ENCODE measurements at places on chromosomes 11 and 22.
A peak's percentile ranks its signal among the peaks of the same experiment; 100 is the strongest.

DNA sequence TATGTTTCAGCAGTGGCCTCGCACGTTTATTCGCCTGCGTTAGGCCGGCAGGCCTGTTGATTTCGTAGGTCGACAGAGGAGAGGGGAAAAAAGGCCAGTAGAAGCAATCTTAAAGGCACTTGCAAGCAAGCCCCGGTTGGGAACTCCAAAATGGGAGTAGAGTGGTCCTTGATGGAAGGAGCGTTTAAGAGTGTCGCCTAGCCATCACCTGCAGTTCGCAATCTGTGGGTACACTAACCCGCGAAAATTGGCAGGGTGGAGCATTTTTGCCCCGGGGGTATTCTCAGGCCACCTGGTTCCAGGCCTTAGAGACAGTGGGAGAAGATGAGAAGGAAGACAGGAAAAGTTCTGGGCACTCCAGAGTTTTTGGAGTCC, 1.1 kb downstream of the EWSR1 start:
- DNase-seq, result no peak

DNA sequence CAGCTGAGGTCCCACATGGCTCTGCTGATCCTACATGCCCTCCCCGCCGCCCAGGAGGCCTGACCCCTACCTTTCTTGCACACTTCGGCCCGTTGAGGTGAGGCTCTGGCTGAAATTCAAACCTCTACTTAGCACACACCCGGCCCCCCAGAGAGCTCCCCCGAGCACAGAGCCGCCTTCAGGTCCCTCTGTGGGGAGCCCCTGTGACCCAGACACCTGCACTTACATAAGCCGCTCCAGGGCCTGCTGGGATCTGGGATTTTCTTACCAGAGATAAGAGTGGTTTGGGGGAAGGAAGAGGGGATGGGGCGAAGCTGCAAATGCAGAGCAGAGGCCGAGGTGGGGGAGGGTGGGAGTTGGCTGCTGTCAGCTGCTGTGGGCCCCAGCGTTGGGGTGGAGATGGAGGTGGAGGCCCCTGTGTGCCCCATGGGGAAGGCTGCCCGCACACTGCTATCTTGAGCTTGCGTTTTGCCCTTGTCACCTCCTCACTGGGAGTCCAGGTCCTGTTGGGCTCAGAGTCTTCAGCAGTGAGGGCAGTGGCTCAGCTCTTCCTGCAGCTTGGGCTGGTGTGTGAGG, 30.6 kb downstream of the CAPN1 start:
- DNase-seq, result no peak

- peak; percentile 33 for DNase-seq
These were observed 303.8 kb downstream of the NTM start for GRCh38 chr11:131674051-131674755.

- DNase-seq, result peak; percentile 2
These were observed 78.0 kb upstream of the DRD2 start for GRCh38 chr11:113553235-113553634.

DNA sequence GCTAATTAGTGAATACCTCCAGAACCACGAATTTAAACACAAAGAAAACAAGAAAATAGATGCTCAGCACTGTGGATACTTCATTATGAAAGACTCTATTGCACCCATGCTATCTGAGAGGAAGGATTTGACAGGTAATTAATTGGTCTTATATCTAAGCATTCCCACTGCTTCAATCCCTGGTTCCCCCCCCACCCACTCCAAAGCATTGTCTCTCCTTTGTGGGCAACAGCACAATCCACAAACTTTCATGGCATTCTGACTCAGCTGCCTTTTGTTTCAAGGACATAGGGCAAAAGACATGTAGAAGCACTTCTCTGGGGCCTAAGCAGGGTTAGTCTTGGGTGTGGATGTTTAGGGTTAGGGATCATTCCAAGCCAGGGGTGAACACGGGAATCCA, 551.4 kb downstream of the BUD13 start:
- no peak for DNase-seq

- DNase-seq, result no peak
These were observed 9.8 kb downstream of the HDHD5 start for GRCh38 chr22:17149076-17149815.

DNA sequence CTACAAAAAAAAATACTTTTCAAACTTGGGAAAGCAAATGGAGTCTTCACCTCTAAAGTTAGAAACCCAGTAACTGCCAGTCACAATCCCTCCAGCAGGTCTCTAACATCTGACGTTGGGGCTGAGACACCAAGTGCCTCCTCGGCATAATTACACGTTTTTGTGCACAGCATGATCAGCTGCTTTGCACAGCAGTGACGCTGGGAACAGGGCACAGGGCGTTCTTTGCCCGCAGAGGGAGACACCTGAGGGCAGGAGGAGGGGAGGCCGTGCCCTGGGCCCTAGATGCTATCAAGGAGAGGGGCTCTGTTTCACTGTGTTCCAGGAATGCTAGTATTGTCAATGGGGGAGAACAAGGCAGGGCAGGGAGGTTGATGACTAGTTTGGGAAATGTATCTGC, 120.1 kb downstream of the PARVA start:
- DNase-seq, result no peak

DNA sequence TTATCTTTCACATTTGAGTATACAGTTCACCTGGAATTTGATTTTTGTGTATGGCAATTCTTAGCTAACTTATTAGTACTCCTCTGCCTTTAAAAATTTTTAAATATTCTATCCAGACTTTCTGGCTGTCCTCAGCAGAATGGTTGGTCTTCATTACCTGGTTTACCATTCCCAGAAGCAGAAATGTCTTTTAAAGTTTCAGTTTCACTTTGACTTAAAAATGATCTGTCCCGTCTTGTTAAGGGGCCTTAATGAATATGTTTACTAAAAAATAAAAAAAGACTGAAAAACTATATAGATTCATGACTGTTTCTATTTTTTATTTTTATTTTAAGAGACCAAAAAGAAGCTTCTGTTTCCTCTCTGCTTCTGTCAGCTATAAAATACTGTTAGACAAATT, 70.5 kb upstream of the TNRC6B start:
- DNase-seq, result no peak

GRCh38 chr22:20586403-20586745, 79.0 kb downstream of the MED15 start:
- no peak for DNase-seq

DNA sequence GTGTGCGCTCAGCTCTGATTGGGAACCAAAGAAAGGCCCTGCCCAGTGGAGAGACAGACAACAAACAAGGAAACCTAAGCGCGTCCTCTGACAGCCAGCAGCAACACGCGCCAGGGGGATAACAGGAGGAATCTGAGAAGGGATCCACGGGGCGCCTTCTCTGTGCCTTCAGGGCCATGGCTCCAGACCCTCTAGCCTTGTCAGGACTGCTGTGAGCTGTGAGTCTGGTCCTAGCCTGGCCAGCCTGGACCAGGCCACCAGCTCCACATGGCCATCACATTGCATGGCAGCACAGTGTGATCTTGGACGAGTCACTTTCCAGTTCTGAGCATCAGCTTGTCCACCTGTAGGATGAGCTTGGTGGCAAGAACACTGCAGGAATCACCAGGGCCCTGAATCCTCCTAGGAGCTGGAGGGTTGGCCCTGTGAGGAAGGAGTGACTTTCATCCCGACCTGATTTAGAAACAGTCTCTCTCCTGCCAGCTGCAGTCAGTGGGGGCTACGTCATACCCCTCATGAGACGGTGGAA, 11.8 kb upstream of the MGAT3 start:
- DNase-seq, result no peak

GRCh38 chr11:88355887-88356286, 18.4 kb upstream of the CTSC start:
- no peak for DNase-seq

DNA sequence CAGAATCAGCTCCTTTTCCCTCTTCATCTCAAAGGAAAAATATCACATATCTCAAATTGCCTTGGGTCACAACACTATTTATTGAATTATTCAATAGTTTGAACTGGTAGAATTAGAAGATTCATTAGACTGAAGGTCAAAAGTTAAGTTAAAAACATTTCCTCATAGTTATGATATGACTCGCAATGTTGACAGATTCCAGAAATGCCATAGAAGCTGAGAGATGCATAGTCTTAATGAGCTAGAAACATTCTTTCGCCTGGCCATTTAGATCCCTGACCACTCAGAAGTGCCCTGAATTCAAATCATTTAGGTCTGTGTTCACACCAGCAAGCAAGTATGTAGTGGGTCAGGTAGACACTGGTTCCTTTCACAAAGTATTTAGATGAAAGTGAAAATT, 44.4 kb downstream of the FAT3 start:
- no peak for DNase-seq

- DNase-seq, result no peak
These were observed 5.1 kb downstream of the ZNF70 start for GRCh38 chr22:23745791-23746190.

GRCh38 chr22:35963237-35963810, 65.3 kb downstream of the RBFOX2 start:
- no peak for DNase-seq

GRCh38 chr22:32236970-32237369, 18.2 kb downstream of the SLC5A4 start:
- DNase-seq, result no peak
